ENCODE measurements at places on chromosomes 3 and 15.

DNA sequence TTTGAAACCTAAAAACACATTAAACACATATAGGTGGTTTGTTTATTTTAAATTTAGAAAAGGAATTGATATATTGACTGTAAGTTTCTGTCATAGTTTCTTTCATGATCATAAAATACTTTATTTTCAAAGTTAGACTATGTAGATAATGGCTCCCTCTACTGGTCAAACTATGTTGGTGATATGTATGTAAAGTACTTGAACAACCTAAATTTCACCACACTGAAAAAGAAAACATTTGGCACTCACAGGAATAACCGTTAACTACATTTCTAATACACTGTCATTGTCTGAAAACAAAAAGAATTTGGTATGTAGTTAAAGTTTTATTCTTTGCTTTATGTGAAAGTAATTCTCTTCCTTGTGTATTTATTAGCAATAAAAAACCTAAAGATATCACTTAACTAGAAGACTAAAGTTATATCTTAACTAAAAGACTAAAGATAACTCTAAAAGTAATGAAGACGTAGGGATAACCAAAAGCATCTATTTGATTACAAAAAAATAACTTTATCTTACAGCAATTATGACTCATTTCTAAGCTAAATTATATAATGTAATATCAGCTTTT lies 427.5 kb downstream of the VGLL3 start:
- no peak for DNase-seq

DNA sequence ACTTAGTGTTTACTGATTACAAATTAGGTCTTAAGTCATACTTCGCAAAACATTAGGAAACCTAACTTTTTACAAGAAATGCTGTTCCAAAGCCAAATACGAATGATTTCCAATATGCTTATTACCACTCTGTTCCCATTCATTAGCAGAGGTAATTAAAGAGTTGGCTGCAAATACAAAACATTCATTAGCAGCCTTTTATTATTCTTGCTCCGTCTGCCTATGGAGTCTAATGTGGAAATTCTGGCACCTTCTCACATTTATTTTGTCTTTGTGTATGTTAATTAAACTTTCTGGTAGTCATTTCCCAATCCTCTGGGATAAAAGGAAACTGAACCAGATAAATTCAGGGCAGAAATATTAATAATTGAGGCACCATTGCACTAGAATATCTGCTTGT lies 689.0 kb downstream of the PLOD2 start:
- no peak for DNase-seq

- DNase-seq: no peak
Observed at GRCh38 chr15:68553314-68553993, 25.3 kb upstream of the CORO2B start.

- no peak for DNase-seq
Observed at GRCh38 chr3:58535531-58536500, 1.2 kb downstream of the ACOX2 start.

DNA sequence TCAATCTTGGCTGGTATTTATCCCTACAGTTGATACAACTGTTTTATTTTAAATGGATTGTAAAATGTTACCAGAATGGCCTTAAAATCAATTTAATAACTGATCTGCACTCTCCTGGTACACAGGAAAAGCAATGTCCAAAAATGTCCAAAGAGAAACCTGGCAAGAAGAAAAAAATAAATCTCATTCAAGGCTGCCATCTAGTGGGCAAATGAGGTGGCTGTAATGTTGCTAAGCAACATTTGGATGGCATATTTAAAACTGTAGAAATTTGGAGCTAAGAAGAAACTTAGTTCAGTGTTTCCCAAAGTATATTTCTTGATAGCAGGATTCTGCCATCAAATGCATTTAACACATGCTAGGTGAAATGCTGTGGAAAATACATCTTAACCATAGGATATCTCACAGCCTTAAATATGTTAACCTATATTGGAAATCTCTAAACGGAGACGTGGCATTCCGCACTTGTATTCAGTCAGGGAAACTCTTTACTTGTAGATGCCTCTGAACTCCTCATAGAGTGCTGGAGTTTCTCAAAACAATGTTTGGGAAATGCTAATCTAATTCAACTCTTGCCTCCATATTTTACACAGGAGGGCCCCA lies 216.8 kb downstream of the ERC2 start:
- no peak for DNase-seq

DNA sequence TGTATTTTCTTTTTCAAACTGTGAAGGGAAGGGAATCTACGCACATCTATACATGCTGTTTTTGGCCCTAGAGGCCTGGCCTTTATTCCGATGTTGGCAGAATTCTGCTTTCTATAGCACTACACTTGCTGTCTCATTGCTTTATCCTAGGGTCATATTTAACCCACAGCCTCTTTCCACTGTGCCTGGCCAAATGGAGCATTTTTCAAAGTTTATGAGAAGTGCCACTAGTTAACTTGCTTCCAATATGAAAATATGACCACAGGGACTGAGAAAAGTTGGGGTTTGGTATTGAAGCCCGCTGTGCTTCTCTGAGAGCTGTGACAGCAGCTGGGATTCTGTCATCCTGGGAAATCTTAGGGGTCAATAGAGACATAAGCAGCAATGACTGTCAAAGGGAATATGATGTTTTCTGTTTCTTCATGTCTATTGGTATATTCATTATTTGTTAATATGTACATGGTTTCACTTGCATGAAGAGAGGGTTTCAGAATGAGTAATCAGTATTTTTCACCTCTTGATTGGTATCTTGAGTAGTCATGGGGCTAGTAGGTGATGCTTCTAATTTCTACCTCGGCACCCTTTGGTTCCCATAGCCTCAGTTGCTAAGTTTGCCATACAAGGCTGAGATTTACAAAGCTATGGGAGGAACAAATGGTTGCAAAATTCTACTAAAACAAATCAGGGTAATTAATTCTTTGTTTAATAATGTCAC lies 275.8 kb upstream of the RBMS3 start:
- no peak for DNase-seq

GRCh38 chr3:17491601-17492000 lies 250.8 kb downstream of the TBC1D5 start:
- no peak for DNase-seq

GRCh38 chr15:51108933-51109550 lies 14.3 kb upstream of the TNFAIP8L3 start:
- DNase-seq: no peak

- DNase-seq: no peak
Observed at GRCh38 chr3:14871456-14872200, 52.9 kb downstream of the FGD5 start.

DNA sequence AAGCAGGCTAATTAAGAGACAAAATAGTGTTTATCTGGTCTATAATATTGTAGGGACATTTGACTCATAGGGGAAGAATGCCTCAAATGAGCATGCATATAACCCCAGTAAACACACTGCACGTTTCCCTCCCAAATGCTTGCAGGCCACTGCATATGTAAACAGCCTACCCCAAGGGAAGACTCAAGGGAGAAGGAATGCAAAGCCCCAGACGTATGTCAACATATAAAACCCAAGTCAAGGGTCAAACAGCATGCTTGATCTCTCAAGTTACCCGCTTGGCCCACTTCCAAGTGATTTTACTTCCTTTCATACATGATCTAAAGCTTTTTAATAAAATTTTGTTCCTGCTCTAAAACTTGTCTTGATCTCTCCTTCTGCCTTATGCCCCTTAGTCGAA lies 1090.0 kb downstream of the OTOL1 start:
- DNase-seq: no peak

- DNase-seq: no peak
Observed at GRCh38 chr3:137121704-137122314, 164.0 kb downstream of the IL20RB start.

- DNase-seq: no peak
Observed at GRCh38 chr15:74406992-74407705, 26.6 kb downstream of the SEMA7A start.

- DNase-seq: no peak
Observed at GRCh38 chr15:58539548-58539947, 107.8 kb downstream of the LIPC start.

DNA sequence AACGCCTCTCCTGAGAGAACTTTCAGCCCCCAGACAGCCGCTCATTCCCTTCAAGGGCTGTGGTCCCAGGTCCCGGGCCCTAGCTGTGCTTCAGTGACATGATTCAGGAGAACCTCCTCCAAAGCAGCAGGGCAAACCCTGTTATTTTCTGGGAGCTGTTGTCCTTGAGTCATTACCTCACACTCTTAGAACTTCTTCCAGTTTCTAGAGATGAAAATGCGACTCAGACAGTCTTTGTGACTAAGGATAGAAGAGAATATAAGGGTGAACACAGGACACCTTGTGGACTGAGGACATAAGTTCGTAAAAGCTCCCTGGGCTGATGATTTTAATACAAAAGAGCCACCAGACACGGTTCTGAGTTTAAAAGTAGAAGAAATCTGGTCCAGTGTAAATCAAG lies 203.8 kb downstream of the RORA start:
- no peak for DNase-seq

GRCh38 chr3:12972781-12973702 lies 100.2 kb downstream of the IQSEC1 start:
- no peak for DNase-seq

DNA sequence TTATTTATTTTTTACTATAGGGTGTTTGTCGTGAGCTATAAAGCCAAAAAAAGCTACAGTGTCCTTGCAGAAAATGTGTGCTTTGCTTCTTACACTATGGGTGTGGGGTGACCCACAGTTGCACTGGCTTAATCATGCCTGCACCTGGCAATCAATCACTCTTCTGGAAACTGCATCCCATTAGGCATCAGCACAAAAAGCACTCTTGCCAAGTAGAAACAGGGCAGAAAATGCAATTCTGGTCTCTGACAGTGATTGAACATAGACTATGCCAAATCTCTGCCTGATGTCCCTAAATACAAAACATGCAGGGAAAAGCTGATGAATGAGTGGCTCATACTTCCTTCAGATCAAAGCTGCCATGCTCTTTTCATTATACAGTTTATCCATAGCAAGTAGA lies 30.4 kb upstream of the PLAAT1 start:
- no peak for DNase-seq

DNA sequence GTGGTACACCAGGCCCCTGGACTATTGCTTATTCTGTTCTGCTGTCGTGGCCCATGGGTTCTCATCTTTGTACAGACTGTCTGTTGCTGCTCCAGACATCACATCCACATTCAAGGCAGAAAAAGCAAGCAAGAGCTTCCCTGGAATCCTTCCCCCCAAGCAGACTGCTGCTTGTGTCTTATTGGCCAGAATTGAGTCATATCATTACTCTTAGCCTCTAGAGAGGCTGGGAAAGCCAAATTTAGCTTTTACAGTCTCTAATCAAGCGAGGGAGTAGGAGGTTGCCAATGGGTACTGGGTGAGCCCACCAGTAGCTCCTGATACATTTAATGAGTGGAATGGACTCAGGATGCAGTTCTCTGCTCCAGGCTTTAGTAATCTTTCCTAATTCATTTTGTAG lies 39.4 kb downstream of the RAB6B start:
- no peak for DNase-seq

DNA sequence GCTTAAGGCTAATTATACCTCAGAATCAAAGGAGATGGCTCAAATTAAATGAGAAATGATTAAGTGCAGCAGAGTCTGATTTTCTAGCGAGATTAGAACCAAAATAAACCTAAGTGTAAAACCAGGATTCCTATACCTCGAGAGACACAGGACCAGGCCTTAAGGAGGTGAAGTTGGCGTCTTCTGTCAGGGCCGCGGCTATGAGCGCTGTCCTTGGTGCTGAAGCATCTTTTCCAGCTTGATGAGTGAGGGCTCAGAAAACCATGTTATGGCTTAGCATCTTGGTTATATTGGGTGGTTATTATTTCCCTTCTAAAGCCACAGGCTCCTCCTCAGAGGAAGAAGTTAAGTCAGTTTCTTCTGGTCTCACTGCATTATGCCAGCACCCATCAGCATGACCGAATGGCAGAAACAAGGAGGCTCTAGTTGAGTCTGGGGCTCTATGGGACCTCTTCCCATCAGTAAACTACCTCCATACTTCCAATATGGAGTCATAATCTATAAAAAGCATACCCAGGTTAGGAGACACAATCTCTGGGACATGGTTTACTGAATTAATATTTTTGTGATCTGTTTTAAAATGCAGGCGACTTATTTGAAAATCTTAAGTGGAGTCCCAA lies 120.1 kb upstream of the NMNAT3 start:
- no peak for DNase-seq

DNA sequence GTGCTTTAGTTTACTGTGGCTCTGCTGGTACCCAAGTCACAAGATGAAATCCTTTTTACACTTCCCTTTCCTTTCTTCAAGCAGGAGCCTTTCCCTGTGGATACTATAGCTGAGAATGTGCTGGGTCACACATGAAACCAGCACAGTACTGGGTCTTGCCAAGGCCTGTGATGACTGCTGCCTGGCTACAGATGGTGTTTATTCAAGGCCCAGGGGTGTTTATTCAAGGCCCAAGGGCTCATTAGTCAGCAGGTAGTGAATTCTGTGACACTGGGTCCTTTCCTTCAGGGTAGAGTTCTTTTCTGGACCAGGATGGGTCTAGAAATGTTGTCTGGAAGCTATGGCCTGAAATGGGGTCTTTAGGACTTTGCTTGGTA lies 99.4 kb downstream of the SH3GL3 start:
- no peak for DNase-seq

DNA sequence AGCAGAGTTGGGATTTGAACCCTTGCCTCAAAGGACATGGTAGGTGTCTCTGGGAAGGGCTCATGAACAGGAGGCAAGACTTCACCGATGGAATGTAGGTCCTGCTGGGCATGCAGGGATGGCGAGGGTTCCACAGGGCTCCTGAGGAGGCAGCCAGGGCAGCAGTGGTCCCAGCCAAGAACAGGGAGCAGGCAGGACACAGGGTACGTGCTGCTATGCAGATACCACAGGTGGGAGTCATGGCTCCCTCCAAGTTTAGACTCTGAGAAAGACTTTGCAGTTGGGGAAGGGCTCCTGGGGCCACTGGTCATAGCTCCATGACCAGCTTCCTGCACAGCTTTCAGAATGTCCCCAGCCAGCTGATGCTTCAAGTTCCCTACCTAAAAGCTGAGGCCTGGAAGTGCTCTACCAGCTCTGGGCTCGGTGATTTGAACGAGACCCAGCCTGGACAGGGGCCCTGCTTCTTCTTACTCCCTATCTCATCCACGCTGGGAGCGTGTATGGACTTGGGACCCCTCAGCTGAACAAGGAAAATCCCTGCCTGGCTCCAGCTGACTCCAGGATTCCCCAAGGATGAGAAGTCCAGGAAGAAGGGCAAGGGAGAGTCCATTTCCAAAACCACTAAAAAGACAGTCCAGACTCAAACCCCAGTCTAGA lies 747 bp downstream of the MYL3 start:
- no peak for DNase-seq

- no peak for DNase-seq
Observed at GRCh38 chr3:55518451-55518850, 31.3 kb upstream of the WNT5A start.

DNA sequence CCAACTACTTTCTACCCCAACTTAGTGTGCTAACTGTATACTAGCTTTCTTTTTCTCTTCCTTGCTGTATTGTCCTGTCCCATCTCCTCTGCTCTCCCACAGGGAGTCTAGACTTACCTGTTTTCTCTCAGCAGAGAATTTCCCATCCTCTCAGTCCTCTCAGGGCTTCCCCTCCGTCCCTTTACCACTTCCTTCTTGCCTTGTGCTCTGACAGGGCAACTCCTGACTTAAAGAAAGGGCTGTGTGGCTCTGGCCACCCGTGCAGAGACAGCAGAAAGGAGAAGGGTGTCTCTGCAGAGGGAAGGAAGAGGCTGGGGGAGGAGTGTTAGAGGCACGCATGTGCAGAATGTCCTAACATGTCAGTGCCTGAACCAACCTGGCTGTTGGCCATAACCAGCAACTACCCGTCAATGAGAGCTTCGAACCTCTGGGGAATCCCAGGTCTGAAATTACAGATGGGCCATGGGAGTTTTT lies at the start of gene GCSAM:
TSS of gene GCSAM (minus strand) at position 274 of the 474 bp plus-strand sequence. CDS start at position 146, 128 bp downstream.
- peak; percentile 25 for DNase-seq
